ENCODE measurements at places on chromosomes 6 and 20.

DNA sequence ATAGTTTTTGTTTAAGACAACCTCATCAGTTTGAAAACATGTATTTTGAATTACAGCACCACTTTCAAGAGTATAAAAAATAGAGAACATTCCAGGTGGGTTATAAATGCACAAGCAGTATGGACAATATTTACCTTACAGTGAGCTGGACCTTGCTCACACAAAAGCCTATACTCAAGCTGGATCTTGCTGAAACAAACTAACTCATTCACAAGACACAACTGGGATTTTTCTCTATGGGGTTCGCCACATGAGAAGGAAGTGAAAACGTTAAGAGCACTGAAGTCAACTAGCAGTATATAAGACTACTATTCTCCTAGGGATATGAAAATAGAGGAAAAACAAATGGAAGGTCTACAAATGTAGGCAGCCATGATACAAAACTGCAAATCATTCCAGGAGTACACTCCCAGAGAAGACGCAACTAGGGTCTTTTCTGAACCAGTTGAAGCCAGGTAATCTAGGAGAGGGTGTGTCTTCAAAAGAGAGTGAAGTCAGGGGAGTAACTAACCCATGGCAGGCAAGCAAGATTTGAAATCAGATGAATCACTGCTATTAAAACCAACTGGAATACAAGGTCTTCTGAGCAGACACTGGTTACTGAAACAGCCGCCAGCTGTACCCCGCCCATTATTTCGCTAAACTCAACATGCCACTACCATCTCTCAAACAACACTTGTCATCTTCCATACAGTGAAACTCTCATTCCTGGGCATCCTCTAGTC is 26.5 kb downstream of the STAU1 start:
- no peak for DNase-seq

DNA sequence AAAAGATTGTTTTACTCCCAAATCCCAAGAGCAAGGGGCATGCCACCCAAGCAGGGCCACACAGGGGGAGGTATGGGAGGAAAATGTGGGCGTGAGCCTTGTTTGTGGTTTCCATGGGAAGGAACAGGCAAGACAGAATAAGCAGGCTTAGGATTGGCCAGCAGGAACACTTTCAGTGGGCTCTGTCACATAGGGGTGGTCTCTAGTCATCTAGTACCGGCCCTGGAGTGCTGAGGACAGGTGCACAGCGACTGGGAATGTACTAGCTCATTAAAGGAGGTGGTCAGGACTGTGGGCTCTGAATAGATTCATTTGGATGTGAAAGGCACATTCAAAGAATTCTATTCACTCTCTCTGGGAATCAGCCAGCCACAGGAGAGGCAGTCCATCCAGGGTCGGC is 175.6 kb downstream of the TBC1D7 start:
- DNase-seq = no peak

- DNase-seq = no peak
These were observed 185.2 kb upstream of the FLRT3 start for GRCh38 chr20:14522595-14522994.

- no peak for DNase-seq
These were observed 1.9 kb upstream of the TJAP1 start for GRCh38 chr6:43475516-43475915.

- no peak for DNase-seq
These were observed 129.5 kb upstream of the SUPT3H start for GRCh38 chr6:45507186-45507585.

DNA sequence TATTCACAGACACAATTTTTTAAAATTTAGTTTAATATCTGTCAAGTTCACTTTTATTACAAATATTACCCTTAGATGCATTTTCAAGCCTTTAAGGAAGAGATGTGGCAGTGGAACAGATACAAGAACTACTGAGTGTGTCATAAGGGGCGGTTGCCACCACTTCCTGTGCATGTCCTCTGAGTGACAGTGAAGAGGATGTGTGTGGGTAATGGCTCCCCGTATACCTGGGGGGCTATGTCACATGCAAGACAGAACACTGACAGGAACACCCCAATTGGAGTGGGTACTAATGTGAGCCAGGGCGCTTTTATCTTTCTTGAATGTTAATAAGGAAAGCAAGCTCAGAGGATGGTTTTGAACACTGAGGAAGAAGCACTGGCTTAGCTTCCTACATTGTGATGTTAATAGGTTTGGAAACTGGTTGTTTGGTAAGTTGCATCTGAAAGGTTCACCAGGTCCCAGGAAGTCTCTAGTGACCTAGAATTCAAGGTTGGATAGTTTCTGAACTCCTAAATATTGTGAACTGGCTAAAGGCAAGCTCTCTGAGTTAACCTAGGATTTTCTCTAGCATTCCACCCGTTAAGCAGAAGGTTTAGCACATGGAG is 83.4 kb upstream of the ASF1A start:
- DNase-seq = no peak

DNA sequence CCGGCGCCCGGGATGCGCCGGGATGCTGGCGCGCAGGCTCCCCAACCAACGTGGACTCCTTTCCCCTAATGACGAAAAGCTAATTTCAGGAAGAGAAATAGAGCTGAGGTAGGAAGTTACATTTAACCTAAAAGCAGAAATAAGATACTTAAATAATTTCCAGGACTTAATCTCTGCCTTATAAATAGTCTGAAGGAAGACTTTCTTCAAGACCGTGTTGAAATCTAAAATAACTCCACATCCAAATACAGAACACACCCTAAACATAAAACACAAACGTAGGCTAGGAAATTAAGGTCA is 1.3 kb downstream of the ASF1A start:
- no peak for DNase-seq

DNA sequence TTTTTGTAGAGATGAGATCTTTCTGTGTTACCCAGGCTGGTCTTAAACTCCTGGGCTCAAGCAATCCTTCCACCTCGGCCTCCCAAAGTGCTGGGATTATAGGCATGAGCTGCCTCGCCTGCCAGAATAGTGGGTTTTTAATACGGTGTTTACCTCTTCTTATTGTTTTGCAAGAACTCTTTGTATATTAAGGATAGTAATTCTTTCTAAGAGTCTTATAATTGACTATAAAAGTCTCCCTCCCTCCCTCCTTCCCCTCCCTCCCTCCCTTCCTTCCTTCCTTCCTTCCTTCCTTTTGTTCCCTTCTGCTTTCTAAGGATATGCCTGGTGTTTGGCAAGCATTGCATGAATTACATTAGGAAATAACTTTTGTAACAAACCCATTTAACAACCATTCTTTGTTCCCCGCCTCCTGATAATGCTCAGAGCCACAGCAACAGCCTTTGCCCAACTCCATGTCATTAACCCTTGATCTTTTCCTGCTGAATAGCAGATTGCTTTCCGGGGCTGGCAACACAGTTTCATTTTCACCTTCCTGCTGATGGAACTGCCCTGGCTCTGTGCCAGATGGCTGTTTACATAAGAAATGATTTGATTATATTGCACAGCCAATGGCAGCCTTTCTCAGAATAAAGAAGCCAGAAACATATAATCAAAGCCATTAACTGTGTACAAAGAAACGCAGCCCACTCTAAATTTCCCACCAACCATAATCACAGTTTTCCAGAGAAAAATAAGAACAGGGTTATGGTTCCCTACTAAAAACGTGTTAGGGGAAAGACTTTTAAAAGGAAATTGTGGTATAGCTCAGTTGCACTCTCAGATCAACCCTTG is 143.7 kb upstream of the PTPN1 start:
- DNase-seq = peak; percentile 42

GRCh38 chr20:62103508-62104233 is 18.6 kb upstream of the LSM14B start:
- no peak for DNase-seq

DNA sequence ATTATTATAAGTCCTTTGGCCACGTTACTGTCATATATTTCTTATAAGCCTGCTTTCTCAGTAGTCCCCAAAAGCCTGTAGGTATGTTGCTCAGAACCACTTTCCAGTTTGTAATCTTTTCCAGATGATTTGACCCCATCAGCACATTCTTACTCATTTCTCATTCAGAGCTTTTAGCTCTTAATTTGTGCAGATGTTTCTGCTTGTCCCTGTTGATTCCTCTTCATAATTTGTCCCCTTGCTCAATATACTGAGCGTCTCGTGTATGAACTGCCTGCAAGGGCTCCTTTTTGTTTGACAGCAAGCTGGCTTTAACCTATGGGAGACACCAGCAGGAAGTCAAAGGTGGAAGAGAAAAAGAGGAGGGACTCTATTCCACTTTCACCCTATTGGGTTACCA is 733.8 kb upstream of the GJE1 start:
- no peak for DNase-seq

- DNase-seq = no peak
These were observed 30.0 kb upstream of the ZNF217 start for GRCh38 chr20:53623454-53624211.

- DNase-seq = no peak
These were observed 102.3 kb upstream of the ZNF217 start for GRCh38 chr20:53695797-53696527.

DNA sequence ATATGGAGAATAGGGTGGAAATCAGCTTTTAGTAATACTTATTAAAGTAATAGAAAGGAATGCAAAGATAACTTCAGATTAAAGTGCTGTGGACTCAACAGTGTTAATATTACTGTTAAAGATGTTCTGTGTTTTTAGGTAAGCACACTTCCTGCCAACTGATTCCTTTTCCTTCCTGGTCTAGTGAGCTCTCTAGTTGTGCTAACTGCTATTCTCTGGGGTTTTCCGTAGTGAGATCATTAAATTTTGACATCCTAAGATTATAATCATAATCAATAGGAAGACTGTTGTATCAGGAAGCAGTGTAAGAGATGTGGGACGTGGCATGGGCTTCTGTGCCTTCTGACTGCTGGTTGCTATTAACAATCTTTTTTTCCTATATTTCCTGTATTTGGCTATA is 1.2 kb upstream of the TMEM217 start:
- no peak for DNase-seq

- DNase-seq = no peak
These were observed 2.3 kb downstream of the THBS2 start for GRCh38 chr6:169251371-169251802.

DNA sequence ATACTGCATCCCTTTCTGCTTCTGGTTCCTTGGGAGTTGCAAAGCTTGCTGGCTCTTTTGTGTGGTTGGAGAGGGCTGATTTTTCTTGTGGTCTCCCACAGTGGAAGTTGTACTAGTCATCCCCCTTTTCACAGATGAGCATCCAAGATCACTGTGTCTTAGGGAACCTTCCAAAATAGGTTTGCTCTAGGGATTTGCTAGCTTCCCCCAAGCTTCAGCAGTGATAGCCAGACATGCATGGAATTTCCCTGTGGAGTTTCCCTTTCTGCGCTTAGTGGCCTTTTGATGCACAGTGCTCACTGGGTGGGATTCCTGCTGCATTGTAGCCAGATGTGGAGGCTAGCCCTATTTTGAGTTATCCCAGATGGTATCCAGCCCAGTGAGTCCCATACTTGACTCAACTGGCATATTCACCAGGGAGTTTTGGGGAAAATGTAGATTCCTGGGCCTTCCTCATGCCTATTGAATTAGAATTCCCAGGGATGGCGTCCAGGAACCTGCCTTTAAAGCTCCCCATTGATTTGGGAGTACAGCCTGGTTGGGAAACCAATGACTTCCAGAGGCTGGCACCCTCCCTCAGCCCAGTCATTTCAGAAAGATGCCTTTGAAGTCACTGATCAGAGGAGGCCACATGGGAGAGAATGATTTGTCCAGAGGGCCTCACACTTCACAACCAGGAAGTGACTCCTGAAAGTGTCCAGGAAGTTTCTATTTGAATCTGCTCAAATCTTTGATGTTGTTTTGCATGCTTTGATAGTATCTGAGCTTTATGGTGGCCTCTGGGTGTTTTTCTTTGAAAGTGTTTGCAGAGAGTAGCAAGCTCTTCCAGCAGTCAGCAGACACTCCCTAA is 25.9 kb downstream of the PPARD start:
- peak; percentile 75 for DNase-seq

GRCh38 chr6:166285233-166285632 is 23.0 kb downstream of the PRR18 start:
- no peak for DNase-seq

DNA sequence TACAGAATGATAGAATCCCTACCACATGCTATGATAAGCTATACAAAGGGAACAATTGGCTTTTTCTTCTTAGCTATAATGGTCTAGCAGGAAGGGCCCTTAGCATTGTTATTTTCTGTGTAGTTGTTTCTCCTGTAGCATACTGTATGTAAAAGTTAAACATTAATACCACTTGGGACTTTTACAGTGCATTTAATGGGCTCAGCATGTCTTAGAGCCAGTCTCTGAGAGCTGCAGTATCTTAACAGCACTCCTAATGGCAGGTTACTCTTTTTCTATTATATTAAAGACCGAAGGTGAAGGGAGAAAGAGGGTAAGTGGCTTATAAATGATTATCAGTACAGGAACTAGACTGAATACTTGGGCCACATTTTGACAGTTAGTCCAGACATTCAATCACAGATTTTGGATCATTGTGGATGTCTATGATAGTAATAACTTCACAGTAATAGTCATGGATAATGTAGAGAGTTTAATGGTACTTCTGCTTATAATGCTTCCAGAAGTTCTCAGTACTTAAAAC is 290.7 kb downstream of the PHF3 start:
- DNase-seq = no peak

DNA sequence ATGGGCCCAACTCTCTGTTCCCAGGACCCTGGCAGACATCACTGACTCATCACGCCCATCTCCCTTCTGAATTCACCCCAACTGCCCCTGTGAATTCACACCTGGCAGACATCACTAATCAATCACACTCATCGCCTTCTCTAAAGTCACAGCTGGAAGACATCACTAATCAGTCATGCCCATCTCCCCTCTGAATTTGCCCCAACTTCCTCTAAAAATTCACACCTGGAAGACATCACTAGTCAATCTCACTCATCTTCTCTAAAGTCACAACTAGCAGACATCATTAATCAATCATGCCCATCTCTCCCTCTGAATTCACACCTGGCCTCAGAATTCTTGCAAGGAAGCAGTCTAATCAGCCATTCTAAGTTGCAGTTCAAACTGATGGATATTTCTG is 111.1 kb downstream of the FOXA2 start:
- DNase-seq = no peak

GRCh38 chr6:33802186-33802958 is 1.4 kb downstream of the MLN start:
- no peak for DNase-seq

- DNase-seq = no peak
These were observed 931.1 kb upstream of the EYS start for GRCh38 chr6:66638099-66638498.

- DNase-seq = no peak
These were observed 180.0 kb downstream of the TBXT start for GRCh38 chr6:165987483-165988301.

- DNase-seq = no peak
These were observed 398.6 kb downstream of the KHDRBS2 start for GRCh38 chr6:61887423-61887822.

All from LNCaP clone FGC (cell line).